ENCODE measurements at places on chromosomes 6 and 20. TPM values are rescaled to one million over a fixed set of nuclear protein-coding genes. Genes with fewer than 3 reads are reported as not detected.

- no peak for DNase-seq
Measured at GRCh38 chr6:135331002-135331401, 149.9 kb downstream of the MYB start.

GRCh38 chr20:20209684-20210083 lies 157.4 kb downstream of the CFAP61 start:
- no peak for DNase-seq

DNA sequence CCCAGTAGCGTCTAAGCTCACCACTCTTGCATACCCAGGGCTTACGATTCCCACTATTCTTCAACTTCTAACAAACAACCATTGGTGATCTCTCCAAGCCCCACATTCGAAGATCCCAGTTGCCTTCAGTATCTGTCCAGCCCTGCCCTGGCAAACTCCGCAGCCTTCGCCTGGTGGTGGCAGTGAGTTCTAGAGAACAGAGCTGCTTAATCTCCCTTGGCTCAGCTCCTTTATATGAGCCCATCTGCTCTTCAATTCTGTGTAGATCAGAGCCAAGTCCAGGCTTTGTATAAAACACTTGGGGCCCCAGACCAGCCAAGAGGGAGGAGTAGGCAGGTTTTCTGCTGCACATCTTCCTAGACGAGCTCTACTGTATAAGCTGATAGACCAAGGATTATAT lies 193.3 kb downstream of the PHACTR1 start:
- no peak for DNase-seq

DNA sequence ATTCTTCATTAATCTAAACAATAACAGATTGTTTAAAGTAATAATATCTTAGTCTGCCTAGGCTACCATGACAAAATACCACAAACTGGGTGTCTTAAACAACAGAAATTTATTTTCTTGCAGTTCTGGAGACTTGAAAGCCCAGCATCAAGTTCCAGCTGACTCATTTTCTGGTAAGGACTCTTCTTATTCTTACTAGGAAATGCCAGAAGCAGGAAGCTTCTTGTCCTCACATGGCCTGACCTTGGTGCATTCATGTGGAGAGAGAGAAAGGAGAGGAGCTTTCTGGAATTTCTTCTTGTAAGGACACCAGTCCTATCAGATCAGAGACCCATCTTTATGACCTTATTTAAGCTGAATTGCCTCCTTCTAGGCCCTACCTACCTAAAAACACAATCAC lies 110.5 kb downstream of the ANKRD60 start:
- no peak for DNase-seq

DNA sequence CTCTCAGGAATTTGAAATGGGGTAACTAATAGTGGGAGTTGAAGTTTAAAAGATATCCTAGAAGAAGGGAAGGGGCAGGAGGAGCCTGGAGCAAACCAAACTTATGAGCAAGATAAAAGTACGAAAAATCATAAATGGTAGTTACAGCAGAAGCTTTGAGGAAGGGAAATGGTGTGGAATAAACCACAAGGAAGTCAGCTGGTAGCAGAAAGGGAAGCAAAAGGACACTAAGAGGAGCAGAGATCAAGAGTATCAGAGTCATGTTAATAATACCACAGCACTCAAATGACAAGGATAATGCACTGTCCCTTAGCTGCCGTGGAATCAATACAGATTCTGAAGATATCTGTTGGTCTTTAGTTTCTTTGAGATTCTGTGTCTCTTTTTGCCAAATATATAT lies 44.9 kb upstream of the CCDC28A start:
- no peak for DNase-seq

The NKX2-4 gene
- not detected for total RNA-seq

DNA sequence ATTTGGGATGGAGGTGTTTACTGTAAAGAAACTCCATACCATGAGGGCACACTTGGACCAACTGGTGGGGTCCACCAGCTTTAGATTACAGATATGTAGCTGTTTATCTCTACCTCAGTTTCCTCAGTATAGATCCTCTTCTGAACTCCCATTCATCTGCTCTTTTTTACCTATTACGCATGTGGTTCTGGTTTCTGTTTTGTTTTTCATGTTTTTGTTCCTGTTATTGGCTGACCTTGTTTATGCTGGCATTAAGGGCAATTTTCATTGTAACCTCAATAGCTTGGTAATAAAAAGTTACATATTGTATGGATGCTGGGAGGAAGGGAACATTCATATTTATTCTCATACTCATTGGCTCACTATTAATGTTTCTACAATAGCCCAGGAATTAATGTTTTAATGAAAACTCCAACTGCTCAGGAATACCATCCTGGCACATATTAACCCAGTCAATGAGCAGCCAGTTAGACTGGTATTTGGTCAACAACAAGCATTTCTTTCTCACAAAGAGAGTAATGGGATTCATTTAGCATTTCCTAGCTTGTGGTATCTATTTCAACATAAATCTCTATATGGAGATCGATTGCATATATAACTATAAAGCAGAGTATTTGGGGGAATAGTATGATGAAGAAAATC lies 83.8 kb upstream of the FAM184A start:
- no peak for DNase-seq

DNA sequence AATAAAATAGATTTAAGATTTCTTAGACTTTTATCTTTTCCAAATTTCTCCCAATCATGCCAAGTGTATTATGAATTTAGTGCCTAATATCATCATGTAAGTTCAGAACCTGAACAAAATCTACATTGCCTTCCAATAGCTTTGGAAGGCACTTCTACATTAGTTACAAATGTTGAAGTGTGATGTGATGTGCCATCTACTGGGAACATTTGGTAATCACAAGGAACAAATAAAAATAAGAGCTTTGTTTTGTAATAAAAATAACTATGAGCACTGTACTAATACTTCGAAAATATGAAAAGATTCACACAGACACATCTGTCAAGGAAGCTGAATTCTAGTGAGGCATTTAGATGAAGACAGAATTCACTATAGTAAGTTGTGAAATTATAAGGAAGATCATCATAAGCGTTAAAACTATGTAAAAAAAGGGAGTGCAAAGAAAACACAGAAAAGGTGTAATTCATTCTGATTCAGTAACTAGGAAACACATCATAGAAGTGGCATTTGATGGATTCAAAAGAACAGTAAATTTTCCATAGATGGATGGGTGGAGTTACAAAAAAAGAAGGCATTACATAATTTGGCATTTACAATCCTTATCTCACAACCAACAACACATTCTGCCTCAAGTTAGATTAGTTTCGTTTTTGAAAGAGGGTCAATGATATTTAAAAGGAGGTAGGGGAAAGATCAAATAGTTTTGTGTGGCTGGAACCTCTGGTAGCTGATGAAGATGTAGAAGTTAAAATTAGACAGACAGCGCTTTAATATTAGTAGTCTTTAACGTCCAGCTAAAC lies 161.0 kb downstream of the ASCC3 start:
- no peak for DNase-seq

The LST1 gene
- total RNA-seq: 139 TPM

The MRPS10 gene
- total RNA-seq: 33.8 TPM

- DNase-seq: no peak
Measured at GRCh38 chr6:92069781-92070180, 1349.6 kb downstream of the EPHA7 start.

DNA sequence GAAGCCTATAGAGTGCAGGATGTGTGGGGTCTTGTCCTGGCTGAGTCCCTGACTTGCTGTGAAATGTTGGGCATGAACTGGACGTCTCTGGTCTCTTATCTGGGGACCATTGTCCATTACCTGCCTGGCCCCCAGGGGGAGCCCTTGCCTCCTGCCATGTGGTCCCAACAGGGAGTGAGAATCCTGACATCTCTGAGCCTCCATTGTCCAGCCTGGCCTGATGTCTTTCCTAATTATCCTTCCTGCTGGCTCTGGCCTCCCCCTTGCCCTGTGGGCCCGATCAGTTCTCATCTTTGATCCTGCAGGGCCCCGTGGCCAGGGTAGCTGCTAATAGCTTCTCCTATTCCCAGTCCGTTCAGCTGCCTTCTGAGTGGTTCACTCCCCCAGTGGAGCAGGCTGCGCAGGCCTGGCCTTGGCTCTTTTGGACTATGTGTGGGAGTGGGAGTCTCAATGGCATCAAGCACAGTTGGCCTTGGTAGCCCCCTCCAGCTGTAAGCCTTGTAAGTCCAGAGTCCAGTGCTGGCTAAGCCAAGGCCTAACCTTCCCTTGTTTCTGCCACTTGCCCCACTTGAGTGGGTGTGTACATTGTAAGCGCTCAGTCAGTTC lies 77.9 kb upstream of the RALY start:
- DNase-seq: peak; percentile 61

DNA sequence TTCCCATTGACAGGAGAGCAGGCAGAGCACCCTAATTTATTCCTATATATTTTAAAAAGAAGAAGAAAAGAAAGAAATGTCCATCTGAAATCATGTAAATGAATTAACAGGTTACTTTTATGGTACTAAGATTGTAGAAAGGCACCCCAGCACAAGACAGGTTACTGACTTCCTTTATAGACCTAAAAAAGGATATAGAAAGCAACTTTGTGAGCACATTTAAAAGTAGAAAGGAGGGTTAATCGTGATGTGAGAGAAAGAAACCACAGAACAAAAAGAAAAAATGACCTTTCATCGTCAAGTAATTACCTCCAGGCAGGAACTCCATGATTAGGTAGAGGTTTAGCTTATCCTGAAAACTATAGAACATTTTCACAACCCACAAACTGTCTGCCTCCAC lies 29.9 kb downstream of the STK38 start:
- no peak for DNase-seq

The TCP11 gene
- not detected for total RNA-seq

- no peak for DNase-seq
Measured at GRCh38 chr20:6626805-6627204, 140.7 kb upstream of the BMP2 start.

GRCh38 chr6:6586671-6587526 lies 1.6 kb upstream of the LY86 start:
- no peak for DNase-seq

GRCh38 chr6:47402081-47402480 lies 75.5 kb upstream of the CD2AP start:
- DNase-seq: no peak

The ADIG gene
- total RNA-seq: not detected

The ABHD16B gene
- not detected for total RNA-seq

GRCh38 chr6:102553214-102553613 lies 1159.7 kb downstream of the GRIK2 start:
- no peak for DNase-seq

DNA sequence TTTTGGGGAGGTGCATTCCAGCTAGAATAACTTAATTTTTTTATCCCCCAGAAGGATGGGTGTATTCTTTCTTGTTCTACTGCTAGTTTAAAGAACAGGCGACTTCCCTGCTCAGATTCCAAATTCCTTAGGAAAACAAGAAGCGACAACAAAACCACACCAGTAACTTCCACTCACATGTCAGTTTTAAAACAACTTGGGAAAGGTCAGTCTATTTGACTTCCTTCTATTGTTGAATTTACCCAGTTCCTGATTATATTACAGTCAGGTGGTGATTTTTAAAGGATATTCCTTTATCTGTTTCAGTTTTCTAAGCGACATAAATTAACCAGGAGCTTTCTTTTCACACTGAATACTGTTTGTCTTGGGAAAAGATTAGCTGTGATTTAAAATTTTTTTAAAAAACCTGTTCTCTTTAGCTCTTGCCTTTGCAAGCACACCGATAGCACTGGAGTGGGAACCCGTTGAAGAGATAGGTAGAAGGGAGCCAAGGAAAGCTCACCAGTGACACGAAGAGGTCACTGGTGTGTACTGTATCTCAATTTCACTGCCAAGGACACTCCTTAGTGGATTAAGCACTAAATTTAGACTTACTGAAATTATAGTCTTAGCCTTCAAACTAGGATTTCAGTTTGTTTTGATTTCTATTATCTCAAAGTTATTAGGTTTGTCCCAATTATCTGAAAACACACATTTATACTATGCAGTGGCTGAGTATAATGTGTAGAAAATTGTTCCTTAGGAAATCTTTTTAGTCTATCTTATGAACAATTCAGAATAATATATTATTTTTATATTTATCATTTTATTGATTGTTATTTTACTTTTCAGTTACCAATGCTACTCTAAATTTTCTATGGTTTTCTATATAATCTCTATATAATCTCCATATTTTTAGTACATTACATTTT lies 22.3 kb downstream of the MARCKS start:
- no peak for DNase-seq

The SLC39A7 gene
- 50.8 TPM for total RNA-seq

- no peak for DNase-seq
Measured at GRCh38 chr6:18218233-18218632, 46.1 kb downstream of the DEK start.

GRCh38 chr20:43821795-43822194 lies 92.9 kb upstream of the TOX2 start:
- no peak for DNase-seq

DNA sequence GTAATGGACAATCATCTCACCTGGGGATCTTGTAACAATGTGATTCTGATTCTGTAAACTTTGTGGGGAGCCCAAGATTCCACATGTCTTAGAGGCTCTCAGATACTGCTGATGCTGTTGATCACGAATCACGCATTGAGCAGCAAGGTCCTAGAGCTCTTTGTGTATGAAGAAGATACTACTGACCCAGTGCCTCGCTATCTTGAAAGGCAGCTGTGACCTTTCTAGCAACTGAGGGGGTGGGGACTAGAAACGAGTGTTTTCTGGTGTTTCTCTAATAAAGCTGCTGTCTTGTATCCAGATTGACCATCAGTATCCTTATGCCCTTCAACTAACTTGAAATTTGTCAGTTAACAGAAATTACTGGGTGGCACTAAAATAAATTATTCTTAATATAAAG lies 142.9 kb downstream of the MTHFD1L start:
- no peak for DNase-seq

DNA sequence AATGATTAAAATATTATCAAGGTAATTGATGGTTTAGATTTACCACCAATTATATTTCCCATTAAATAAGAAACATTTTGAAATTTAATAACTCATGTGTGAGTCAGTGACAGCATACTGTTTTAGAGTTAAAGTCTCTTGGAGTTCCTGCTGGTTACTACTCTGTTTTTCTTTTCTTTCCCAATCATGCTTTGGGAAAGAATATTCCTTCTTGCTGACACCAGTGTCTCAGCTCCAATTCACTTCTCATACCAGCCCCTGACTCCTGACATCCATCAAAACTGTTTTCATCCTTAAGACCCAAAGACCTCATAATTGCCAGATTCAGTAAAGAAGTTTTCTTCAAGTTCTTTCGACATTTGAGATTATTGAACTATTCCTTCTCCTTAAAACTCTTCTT lies 50.3 kb downstream of the AIG1 start:
- DNase-seq: no peak

The ECT2L gene
- not detected for total RNA-seq

DNA sequence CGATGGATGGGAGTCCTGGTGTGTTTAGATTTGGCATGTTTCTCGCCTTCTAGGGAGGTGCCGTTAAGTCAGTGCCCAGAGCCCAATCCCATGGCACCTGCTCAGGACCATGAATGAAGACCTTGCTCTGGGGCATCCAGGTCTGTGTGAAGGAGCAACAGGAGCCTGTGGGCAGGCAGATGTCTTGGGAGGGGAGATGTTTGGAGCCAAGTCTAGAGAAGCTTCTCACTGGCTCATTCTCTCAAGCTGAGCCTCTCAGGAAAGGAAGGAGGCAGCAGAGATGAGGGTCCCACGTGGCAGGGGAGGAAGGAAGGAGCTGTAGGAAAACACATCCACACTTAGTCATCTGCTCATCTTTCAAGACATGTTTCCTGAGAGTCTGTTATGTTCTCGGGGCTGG lies 9.5 kb upstream of the SIRPB1 start:
- no peak for DNase-seq
